ENCODE measurements at places on chromosomes 1 and 21.

GRCh38 chr1:89147678-89148658, 22.1 kb upstream of the GBP2 start:
- no peak for DNase-seq

DNA sequence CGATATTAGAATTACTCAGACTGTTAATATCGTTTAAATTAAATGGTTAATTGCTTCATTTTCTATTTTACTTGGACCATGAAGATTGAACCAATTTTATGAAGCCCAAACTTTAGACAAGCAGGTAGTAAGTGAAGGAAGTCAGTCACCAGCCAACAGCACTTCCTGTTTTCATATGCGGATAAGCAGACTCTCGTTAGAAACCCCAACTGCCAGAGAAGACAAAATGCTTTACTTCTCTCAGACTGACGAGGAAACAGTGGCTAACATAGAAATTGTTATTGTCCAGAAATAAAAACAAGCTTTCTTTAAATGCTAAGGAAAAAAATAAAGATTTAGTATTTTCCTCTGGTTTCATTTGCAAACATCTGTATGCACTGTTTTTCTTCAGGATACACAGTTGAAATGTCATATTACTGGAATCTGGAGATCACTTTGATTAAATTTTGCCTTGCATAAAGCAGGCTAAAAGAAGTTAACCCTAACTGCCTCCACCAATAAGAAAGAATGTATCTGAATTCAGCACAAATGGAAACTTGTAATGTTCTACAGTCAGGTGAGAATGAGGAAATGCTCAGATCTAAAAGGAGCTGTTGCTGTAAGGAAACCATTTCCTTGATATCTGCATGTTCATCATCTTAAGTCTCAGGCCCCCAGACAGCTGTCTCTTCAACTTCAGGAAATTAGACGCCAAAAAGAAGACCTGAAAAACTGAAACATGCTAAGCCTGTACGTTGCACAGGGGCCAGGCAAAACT, 129.8 kb upstream of the SAMSN1 start:
- no peak for DNase-seq

GRCh38 chr21:37917612-37918011, 1.4 kb upstream of the KCNJ6 start:
- DNase-seq = no peak

- DNase-seq = no peak
These were observed 398.8 kb downstream of the TGFB2 start for GRCh38 chr1:218743861-218744505.

- DNase-seq = no peak
These were observed 186.6 kb downstream of the ZNF281 start for GRCh38 chr1:200223207-200223606.

DNA sequence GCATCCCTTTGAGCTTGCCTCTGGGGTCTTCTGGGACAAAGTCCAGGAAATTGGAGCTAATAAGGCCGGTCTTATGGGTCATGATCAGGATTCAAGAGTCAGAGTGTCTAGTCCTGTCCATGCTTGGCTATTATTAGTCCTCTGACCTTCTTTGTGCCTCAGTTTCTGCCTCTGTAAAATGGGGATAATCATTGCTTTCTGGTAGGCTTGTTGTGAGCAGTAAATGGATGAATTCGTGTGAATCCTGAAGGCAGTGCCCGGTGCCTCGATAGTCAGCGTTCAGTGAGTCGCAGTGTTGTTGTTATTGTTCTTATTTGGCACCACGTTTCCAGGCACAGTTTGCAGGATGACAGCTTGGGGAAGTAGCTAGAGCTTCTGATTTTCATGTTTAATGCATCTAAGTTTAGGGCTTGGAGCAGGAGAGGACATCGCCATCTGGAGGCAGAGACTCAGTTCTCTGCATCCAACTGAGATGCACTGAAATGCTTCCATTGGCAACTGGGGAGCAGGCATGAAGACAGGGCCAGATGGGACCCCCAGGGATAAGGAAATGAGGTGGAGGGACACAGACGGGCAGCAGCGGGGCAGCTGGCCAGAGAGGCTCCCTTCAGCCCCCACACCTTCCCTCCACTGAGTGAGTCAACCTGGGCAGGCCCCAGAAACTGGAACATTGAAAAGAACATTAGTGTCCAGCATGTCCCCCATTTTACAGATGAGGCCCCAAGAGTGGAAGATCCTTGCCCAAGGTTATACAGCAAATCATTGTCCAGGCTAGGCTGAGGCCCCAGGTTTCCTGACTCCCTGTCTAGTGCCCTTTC, 160.3 kb downstream of the PTPRU start:
- DNase-seq = no peak

DNA sequence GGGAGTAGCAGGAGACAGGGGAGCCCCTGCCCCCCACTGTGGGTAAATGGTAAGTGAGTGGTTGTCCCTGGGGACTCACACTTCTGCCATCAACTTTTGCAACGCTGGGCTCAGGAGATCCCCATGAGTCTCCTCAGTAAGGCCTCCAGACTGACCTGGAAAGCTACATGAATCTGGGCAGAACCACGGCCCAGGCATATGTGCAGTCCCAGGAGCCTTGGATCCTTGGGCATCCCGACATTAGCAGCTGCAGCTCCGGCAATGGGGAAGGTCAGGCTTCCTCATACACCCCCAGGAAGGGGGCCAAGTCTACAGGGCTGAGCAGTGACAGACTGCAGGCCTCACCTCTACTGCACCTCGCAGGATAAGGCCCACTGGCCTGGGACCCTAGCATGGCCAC, 868.7 kb upstream of the ADGRL4 start:
- no peak for DNase-seq

GRCh38 chr1:202498542-202498941, 150.0 kb downstream of the PPP1R12B start:
- DNase-seq = no peak

DNA sequence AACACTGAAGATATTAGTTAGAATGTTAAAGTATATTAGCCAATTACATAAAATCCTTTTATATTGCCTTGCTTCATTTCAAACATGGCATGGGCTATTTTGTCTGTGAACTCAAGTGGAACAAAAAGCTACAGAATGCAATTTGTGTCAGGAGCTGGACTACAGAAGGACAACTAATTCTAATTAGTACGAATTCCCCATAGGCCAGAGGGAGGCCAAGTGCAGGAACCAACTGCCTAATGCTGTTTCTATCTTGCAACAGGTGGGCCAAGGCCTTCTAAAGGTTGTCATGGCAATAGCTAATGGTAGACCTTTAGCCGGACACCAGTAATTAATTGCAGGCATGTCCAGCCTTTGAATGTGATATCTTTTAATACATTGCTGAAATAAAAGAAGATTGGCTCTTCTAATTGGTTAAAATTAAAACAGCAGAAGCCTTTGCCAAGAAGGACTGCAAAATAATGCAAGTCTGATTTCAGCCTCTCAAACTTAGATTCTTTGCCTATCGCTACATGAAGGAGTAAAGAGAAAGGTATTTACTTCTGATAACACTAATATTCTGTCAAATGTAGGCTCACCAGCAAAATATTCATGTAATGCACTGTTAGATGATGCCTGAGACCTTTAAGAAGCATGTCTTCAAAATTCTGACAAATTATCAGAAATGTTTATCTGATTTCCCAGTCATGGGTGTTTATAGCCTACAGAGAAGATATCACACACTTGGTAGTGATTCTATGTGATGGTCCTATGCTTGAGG, 232.1 kb downstream of the LMO4 start:
- no peak for DNase-seq

GRCh38 chr1:31588751-31589515, 12.6 kb downstream of the TINAGL1 start:
- no peak for DNase-seq

DNA sequence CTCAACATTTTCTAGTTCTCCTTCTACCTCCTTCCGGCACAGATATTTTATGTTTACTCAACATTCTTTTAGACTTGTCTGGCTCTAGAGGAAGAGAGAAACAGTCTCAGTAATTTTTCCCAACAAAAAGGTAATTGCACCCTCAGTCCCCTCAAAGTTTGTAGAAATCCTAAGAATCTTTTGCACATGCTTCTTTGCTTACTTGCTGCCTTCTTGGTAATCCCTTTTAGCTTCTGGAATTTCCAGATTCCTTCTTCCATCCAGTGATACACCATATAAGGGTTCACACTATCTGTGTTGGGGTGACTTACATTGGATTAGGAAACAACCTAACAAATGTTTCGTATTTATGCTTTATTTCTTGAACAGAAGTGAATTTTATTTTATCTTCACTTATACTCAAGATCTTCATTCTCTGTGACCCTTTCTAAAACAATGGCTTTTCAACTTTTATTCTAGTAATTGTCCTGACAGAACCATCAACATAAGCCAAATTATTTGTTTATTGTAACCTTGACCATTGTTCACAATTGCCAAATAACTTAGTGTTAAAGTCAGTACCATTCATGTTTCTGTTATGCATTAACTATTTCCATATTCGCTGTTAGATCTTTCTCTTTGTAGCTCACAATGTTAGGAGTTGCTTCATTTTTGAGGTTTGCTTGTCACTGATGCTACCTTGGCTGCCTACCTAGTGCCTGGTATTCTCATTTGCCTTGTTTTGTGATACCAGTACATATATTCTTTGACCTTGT, 238.1 kb downstream of the HMCN1 start:
- DNase-seq = no peak

DNA sequence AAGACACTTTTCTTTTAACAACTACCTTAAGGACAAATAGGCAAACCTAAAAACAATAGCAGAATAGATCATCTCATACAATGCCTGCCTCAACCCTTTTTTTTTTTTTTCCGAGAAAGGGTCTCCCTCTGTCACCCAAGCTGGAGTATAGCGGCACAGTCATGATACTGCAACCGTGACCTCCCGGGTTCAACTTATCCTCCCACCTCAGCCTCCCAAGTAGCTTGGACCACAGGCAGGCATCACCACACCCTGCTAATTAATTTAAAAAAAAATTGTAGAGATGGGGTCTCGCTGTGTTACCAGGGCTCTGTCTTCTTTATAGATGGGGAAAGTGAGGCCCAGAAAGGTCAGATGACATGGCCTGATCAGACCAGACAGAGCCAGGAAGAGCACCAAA, 7.9 kb downstream of the SH3BGRL3 start:
- DNase-seq = no peak

GRCh38 chr1:181430015-181430885, 53.1 kb upstream of the CACNA1E start:
- no peak for DNase-seq

DNA sequence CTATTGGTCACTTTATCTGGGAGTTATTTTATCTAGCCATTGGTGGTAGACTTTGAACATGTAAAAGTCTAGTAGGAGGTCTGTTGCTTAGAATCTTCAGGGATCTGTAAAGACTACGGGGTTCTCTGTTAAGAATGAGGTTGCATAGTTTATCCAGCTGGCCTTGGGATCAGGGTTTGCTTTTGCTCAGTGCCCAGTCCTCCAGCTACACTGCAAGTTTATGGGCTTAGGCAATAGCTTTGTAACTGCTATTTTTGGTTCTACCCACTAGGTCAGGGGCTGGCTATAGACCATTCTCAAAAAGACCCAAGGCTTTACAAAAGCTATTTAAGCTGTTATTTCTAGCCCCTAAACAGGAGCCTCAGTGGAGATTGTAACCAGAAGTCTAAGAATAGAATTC, 9.8 kb downstream of the SH3GLB1 start:
- no peak for DNase-seq
